ENCODE measurements at places on chromosomes 13 and 19.

- no peak for DNase-seq
Measured at GRCh38 chr13:82675024-82675423, 1207.2 kb downstream of the SLITRK1 start.

DNA sequence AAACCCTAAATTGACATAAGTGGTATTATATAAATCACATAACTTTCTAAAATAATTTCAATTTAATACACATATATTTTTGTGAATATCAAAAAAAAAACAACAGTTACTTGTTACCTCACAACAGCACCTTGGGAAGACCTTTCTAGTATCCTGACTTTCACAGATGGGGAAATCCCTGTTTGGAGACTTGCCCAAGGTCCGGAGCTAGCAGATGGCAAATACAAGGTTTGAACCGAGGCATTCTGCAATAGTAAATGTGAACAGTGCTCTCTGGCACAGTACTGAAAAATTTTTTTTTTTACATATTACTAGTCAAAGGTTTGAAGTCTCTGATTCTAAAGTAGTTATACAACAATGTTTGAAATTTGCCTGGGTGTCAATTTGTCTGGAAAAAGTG lies 104.5 kb downstream of the SUCLA2 start:
- DNase-seq, result no peak

DNA sequence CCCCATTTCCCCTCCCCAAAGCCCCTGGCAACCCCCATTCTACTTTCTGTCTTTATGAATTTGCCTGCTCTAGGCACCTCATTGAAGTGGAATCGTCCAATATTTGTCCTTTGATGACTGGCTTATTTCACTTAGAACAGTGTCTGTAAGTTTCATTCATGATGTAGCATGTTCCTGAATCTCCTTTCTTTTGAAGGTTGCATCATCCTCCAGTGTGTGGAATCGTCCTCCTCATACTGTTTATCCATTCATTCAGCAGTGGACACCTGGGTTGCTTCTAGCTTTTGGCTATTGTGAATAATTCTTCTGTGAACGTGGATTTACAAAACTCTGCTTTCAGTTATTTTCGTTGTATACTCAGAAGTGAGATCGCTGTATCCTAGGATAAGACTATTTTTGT lies 161.2 kb upstream of the RNF113B start:
- no peak for DNase-seq

- no peak for DNase-seq
Measured at GRCh38 chr13:87671753-87672605, 808 bp downstream of the SLITRK5 start.

DNA sequence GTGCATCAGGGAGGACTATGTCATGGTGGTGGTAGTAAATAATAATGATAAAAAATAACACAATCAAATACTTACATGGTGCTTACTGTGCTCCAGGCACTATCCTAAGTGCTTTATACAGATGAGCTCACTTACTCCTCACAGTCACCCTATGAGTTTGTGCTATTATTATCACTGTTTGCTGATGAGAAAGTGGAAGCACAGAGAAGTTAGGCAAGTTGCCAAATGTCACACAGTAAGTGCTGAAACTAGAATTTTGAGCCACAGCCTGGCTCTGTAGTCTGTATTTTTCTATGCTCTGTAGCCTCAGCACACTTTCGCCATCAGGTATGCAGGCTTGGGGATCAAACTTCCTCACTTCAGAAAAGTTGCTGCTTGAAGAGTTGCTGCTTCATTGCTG lies 46.6 kb downstream of the HTR2A start:
- DNase-seq, result no peak

DNA sequence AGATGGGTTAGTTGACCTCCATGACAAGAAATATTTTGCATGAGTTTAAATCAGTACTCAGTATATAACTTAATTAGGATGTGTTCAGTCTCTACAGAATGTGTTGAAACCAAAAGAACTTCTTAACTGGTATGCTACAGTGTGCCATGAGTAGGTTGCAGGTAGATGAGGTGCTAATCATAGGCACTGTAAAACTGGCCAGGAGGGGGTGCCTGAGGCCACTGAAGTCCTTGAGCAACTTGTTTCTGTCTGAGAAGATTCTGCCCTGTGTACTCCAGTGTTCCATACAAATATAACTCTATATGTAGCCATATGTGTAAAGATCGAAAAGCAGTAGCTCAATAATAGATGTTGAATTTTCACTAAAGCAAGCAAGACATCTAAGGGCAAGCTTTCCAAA lies 549.2 kb upstream of the KLF12 start:
- no peak for DNase-seq

DNA sequence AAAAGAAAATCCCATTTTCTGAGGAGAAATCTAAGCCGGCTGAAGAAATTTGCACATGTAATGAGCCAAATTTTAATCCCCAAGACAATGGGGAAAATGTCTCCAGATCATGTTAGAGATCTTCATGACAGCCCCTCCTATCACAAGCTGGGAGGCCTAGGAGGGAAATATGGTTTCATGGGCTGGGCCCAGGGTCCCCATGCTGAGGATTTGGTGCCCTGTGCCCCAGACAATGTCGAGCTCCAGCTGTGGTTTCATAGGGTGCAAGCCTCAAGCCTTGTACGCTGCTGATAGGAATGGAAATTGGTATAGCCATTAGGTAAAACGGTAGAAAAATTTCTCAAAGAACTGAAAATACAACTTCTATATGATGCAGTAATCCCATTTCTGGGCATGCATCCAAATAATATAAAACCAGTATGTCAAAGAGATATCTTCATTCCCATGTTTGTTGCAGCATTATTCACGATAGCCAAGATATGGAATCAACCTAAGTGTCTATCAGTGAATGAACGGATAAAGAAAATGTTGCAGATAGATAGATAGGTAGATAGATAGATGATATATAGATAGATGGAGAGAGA lies 19.3 kb upstream of the FREM2 start:
- no peak for DNase-seq

- no peak for DNase-seq
Measured at GRCh38 chr13:36212789-36213188, 1.6 kb downstream of the SOHLH2 start.

GRCh38 chr19:5137571-5138124 lies 168.7 kb downstream of the KDM4B start:
- DNase-seq, result no peak

GRCh38 chr19:13234518-13234917 lies 84.3 kb downstream of the IER2 start:
- DNase-seq, result no peak

- DNase-seq, result no peak
Measured at GRCh38 chr13:91660076-91660415, 261.6 kb downstream of the GPC5 start.

DNA sequence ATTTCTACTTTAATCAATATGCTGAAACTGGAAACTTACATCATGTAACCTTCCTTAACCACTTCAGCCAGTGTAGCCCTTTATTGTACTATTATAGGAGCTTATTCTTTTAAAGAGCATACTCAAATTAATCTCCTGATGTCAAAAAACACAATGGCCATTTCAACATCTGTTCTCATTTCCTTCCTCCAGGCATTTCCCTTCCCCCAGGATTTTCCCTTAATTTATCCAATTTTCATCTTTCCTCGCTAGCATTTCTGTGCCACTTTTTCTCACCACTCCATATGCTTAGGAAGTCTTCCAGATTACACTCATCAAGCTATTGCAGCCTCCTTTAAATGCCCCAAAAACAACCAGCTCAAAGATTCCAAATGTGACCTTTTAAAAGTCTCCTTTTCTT lies 265.0 kb downstream of the PCDH9 start:
- no peak for DNase-seq

DNA sequence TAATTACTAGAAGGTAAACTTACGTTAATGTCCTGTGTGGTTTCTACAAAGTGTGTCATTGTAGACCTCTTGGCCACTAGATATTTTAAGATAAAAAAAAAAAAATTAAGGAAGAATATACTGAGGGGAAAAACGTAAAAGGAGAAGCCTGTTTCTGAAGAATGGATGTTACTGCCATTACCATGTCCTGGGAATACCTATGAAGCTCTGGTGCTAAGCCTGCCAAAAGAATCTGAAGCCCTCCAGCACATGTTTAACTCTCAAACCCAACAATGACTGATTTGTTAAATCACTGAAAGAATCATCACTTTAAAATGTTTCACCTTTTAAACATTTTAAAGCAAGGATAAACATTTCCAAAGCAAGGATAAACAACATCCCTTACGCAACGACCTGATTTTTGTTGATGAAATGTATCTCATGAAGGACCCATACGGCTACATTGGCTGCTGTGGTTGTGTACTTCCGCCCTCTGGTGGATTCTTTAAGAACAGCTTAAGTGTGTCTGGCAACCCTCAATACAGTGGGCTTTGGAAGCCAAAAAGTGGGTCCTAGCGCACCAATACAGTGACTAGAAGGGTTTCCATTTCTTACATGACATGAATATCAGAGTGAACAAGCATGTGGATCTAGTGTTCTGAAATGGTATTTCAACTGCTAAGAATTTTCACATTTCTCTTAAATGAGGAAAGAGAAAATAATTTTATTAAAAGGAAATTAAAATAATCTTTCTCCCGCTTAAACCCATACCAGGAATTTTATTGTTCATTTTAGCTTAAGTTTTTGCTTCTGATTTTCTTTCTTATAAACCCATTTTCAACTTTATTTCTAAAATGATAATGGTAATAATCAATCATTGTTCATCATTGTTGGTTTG lies 74.5 kb upstream of the RAP2A start:
- no peak for DNase-seq

GRCh38 chr19:44728178-44728577 lies 20.3 kb upstream of the BCL3 start:
- DNase-seq, result no peak

DNA sequence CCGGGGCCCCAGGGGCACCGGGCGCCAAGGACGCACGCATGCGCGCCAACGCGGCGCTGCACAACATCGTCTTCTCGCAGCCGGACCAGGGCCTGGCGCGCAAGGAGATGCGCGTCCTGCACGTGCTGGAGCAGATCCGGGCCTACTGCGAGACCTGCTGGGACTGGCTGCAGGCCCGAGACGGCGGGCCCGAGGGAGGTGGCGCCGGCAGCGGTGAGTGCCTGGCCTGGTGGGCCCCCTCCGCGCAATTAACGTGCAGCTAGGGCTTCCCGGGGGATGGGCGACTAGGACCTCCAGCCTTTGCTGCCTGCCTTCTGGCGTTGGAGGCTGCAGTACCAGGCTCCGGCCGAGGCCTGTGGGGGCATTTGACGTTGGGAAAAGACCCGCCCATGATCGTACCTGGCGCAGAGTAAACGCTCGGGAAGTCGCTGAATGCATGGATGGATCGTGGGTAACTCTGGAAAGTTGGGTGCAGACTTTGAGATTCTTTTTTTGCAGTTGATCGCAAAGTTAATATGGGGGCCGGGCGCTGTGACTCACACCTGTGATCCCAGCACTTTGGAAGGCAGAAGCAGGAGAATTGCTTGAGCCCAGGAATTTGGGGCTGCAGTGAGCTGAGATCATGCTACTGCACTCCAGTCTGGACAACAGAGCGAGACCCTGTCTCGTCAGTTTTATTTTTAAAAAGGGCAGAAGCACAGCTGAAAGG lies 7.3 kb downstream of the APC2 start:
- no peak for DNase-seq

DNA sequence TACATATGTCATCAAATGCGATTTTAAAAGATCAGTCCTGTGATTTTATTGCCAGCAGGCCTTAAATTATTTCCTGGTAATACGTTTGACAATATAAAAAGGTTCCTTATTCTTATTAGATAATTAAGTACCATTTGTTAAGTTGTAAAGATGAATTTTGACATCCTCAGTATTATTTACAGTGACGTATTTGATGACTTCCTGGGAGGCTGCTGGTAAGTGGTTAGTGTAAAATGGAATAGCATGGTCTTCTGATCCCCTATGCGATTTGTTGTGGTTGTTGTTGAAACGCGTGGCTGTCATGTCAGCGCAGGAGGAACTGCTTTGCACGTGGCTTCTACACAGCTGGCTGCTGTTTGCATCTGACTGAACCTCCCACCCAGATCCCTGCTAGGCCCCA lies 99.7 kb downstream of the DCLK1 start:
- no peak for DNase-seq

- DNase-seq, result peak; percentile 83
Measured at GRCh38 chr13:74134221-74134776, at the start of gene KLF12. KLF12 (minus strand) TSS chr13:74134404.

- DNase-seq, result no peak
Measured at GRCh38 chr19:6229216-6229913, 50.4 kb downstream of the MLLT1 start.

All from right renal cortex interstitium (tissue), 3 donors.